ENCODE measurements at places on chromosomes 2 and 18.

DNA sequence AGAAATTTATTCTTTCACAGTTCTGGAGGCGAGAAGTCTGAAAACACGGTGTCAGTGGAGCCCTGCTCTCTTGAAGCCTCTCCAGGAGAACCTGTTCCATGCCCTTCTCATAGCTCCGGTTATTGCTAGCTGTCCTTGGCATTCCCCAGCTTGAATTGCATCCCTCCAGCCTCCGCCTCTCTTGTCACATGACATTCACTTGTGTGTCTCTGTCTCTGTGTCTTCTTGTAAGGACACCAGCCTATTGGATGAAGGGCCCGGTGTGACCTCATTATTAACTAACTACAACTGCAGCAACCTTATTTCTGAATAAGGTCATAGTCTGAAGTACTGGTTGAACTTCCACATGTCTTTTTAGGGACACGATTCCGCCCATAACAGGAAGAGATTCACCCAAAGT is 4.5 kb upstream of the PRSS56 start:
- DNase-seq, result no peak

GRCh38 chr2:188773075-188773474 is 201.1 kb upstream of the COL3A1 start:
- DNase-seq, result no peak

DNA sequence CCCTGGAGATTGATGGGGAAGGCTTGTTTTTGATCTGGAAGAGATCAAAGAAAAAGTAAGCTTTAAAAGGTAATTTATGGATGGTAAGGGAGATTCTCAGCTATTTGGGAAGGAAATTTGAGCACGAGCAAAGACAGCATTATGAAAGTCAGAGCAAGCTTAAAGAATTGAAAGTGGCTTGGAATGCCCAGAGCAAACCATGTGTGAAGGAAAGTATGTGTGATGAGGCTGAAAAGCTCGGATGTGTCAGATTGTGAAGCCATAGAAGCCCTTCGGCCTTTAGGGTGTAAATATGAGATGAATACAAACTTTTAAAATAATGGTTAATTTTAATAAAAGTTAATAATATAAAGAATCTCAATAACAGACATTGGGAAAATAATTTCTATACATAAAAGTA is 377.4 kb upstream of the DSEL start:
- no peak for DNase-seq

DNA sequence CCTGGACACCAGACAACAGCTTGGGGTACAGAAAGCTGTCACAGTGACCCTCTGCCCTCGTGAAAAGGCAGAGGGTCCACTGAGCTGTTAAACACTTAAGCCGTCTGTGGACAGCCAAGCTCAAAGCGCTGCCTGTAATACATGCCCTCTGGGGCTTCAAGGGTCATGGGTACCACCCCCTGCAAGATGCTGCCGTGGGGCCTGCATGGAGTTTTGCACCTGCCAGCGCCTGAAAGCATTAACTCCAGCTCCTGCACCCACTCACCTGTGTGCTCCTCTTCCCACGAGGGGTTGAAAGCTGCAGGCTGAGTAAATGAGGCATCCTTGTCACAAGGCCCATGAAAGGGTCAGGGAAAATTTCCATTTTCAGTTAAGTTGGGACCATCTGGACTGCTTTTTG is 70.6 kb upstream of the PHLPP1 start:
- DNase-seq, result no peak

DNA sequence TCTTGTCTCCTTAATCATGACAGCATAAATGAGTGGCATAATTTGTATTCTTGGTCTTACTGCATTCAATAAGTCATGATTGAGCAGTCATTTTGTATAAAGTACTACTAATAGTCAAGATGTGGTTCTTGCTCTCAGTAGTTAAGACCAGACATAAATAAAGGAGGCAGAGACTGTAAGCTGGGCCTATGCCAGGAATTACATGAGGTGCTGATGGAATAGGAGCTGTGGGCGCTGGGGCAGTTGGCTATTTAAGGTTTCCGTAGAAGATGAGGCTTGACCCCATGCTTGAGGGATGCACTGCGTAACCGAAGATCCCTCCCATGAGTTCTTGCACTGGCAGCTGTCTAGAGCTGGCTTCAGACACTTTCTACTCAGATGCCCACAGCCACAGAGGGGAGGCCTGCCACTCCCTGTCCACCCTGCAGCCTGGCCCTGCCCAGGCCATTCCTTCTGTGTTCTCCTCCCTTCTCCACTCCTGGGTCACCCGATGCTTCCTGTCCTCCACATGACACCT is 150.9 kb upstream of the REV1 start:
- DNase-seq, result no peak

DNA sequence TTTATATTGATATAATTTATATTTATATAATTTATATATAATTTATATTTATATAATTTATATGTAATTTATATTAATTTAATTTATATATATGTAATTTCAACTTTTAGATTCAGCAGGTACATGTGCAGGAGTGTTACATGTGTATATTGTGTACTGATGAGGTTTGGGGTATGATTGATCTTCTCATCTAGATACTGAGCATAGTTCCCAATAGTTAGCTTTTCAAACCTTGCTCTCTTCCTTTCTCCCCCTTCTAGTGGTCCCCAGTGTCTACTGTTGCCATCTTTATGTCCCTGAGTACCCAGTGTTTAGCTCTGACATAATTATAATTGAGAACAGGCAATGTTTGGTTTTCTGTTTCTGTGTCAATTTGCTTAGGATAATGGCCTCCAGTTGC is 1335.3 kb upstream of the CDH2 start:
- DNase-seq, result no peak

- no peak for DNase-seq
These were observed 30.3 kb upstream of the TAF1B start for GRCh38 chr2:9812945-9813311.

GRCh38 chr2:161844822-161845221 is 220.6 kb downstream of the SLC4A10 start:
- no peak for DNase-seq

GRCh38 chr2:169980643-169981042 is 153.4 kb downstream of the UBR3 start:
- DNase-seq, result no peak

GRCh38 chr2:130759906-130760753 is 4.8 kb downstream of the AMER3 start:
- no peak for DNase-seq

GRCh38 chr18:28469946-28470345 is 293.0 kb upstream of the CDH2 start:
- no peak for DNase-seq

- no peak for DNase-seq
These were observed 786.9 kb downstream of the EPHA4 start for GRCh38 chr2:220785178-220785577.

- no peak for DNase-seq
These were observed 96.8 kb downstream of the GPD2 start for GRCh38 chr2:156532989-156533388.

GRCh38 chr2:68901561-68901960 is 30.4 kb upstream of the BMP10 start:
- no peak for DNase-seq

DNA sequence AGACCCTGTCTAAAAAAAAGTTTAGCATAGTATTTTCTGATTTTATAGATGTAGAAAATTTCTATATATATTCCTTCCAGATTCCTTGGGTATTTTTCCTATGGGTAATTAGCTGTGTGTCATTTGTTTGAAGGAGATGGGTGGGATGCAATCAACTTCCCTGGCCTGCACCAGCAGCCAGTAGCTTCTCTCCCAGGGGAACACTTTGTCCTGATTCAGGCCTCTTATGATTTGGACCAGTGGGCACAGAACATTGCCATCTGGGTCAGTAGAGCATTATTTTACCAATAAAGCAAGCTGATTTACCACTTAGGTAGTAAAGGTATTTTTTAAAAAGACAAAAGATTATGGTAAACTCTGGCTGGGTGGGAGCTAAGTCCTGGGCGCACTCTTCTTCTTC is 26.9 kb downstream of the UBE2F start:
- DNase-seq, result no peak

- DNase-seq, result no peak
These were observed 73.8 kb downstream of the ZNF385B start for GRCh38 chr2:179787601-179788000.

GRCh38 chr2:28082131-28082530 is 191.6 kb downstream of the BABAM2 start:
- DNase-seq, result no peak

DNA sequence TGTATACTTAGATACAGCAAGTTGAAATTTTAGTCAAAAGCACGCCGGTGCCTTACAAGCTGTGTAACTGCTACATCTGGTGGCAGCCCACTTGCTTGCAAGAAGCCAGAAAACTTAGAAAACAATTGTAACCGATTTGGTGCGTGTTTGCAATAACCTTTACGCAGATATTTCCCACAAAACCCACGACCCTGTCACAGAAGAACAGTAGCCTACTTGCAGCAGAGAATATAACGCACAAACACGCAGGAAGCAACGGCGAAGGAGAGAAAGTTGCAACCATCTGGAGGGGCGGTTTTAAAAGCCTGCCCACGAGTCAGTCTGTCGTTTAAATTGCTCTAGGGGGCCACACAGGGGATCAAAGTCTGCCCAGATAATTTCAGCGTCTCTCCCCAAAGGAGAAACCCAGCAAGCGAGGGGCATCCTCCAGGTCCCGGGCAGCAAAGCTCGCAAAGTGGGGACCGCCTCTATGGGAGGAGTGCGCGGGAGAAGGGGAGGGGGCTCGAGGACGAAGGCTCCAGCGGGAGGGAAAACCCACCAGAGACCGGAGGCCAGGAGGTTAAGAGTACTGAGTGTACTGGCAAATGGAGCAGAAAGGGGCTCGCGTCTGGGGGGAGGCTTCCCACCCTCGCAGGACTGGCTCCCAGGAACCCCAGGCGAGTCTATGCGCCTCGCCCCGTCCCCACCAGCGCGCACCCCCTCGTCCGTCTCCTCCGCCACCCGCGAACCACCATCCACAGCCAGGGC is 1.1 kb downstream of the TLK1 start:
- peak; percentile 52 for DNase-seq

GRCh38 chr2:65605743-65606058 is 173.3 kb upstream of the SPRED2 start:
- DNase-seq, result no peak

DNA sequence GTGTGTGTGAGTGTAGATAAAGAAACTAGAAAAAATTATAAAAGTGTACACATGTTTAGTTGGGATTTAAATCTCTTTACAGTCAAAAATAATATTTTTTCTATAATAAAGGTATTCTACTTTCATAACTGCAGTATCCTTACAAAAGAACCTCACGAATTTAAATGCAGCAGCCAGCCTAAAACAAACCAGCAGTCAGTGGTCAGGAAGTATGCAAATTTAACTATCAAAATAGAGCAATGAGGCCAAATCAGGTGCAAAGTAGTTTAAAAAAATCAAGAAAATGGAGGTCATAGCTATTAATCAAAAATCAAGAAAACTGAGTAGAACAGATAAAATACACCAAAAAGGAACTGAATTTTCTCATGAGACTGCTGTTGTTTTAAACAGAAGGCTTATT is 407.1 kb downstream of the CDH19 start:
- DNase-seq, result no peak

DNA sequence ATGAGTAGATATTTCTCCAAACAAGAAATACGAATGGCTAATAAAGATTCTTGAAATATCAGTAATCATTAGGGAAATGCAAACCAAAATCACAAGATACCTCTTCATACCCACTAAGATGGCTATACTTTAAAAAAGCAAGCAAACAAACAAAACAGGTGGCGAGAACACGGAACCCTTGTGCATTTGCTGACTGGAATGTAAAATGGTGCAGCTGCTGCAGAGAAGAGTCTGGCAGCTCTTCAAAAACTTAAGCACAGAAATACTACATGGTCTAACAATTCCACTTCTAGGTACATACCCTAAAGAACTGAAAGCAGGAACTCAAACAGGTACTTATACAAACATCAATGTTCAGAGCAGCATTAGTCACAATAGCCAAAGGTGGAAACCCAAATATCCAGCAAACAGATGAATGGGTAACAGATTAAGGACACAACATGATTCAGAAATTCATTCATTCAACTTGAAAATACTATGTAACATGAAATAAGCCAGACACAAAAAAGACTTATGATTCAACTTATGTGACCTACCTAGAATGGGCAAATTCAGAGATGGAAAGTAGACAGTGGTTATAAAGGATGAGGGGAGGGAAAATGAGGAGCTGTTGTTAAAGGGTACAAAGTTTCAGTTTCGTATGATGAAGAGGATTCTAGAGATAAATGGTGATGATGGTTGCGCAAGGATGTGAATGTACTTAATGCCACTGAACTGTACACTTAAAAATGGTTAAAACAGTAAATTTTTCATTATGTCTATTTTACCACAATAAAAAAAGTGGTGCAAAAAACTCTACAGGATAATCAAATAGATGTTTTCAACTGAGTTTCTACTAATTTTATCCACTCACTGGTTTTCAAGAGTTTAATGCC is 26.9 kb upstream of the GPR75 start:
- DNase-seq, result no peak

- no peak for DNase-seq
These were observed 8.8 kb upstream of the ATOH8 start for GRCh38 chr2:85744741-85745601.

- DNase-seq, result no peak
These were observed 253.0 kb upstream of the FANCL start for GRCh38 chr2:58494071-58494501.

- DNase-seq, result no peak
These were observed 44.0 kb downstream of the ATP6V1C2 start for GRCh38 chr2:10765461-10765860.

DNA sequence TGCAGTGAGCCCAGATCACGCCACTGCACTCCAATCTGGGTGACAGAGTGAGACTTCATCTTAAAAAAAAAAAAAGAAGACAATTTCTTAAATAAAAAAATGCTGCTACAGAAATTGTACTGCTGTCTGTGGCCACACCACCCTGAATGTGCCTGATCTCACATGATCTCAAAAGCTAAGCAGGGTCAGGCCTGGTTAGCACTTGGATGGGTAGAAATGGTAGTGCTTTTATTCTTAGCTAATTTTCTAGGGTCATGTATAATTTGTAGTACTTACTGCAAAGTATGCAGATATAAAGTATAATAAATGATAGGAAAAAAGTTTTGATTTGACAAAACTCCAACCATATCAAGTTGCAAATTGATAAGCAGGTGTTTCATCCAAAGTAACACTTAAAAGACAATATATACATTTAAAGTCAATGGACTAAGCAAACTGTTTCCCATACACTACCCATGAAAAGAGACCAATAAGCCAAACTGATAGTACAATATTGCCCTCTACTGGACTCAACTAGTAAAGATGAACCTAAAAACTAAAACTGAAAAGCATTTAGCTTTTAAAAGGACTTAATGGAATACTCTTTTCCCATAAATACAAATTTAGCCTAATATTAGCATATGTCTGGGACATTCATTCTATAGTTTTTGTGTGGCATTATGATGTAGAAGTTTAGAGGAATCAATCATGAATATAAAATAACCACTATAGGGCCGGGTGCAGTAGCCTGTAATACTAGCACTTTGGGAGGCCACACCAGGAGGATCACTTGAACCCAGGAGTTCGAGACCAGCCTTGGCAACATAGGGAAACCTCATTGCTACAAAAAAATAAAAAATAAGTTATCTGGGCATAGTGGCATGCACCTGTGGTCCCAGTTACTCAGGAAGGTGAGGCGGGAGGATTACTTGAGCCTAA is 18.6 kb upstream of the PEX13 start:
- DNase-seq, result peak; percentile 74

GRCh38 chr2:96869281-96869821 is 529 bp downstream of the SEMA4C start:
- DNase-seq, result no peak

GRCh38 chr2:202171241-202171825 is 67.1 kb downstream of the SUMO1 start:
- DNase-seq, result no peak
